ENCODE measurements at places on chromosomes 2 and 18. TPM values are rescaled to one million over a fixed set of nuclear protein-coding genes. Genes with fewer than 3 reads are reported as not detected.

TMEM247 gene
- not detected for total RNA-seq

FAHD2B gene
- 6.3 TPM for total RNA-seq

MATN3 gene
- total RNA-seq, result 32.1 TPM

OBSL1 gene
- 20.8 TPM for total RNA-seq

AOX1 gene
- 8.0 TPM for total RNA-seq

ATP6V1C2 gene
- 0.05 TPM for total RNA-seq

TMEM17 gene
- 2.4 TPM for total RNA-seq

CIB4 gene
- not detected for total RNA-seq

MAP4K4 gene
- total RNA-seq, result 81.3 TPM

PJVK gene
- total RNA-seq, result 3.3 TPM

HOXD8 gene
- 13.4 TPM for total RNA-seq

BUB1 gene
- total RNA-seq, result 2.2 TPM

STK39 gene
- total RNA-seq, result 19.3 TPM

DUSP19 gene
- total RNA-seq, result 0.87 TPM

OTOS gene
- total RNA-seq, result not detected

CCDC74A gene
- 9.1 TPM for total RNA-seq

SAG gene
- not detected for total RNA-seq

TMEM198 gene
- total RNA-seq, result 1.6 TPM

RAB6D gene
- total RNA-seq, result 0.10 TPM

MREG gene
- total RNA-seq, result 1.9 TPM

SFT2D3 gene
- 9.2 TPM for total RNA-seq

Measured in renal cortical epithelial cell (primary cell).